ENCODE measurements at places on chromosomes 4 and X.

- H3K4me3 ChIP-seq, result no peak overlapping the region
- H3K4me1 ChIP-seq, result peaks cover 17% of the 10 kb centered on the region
- no peaks in the 10 kb centered on the region for H3K27me3 ChIP-seq
- H3K27ac ChIP-seq, result no peak overlapping the region
- no peaks in the 10 kb centered on the region for H3K36me3 ChIP-seq
- no peak for DNase-seq
Measured at GRCh38 chr4:80101792-80102116, 28.7 kb upstream of the ANTXR2 start.

DNA sequence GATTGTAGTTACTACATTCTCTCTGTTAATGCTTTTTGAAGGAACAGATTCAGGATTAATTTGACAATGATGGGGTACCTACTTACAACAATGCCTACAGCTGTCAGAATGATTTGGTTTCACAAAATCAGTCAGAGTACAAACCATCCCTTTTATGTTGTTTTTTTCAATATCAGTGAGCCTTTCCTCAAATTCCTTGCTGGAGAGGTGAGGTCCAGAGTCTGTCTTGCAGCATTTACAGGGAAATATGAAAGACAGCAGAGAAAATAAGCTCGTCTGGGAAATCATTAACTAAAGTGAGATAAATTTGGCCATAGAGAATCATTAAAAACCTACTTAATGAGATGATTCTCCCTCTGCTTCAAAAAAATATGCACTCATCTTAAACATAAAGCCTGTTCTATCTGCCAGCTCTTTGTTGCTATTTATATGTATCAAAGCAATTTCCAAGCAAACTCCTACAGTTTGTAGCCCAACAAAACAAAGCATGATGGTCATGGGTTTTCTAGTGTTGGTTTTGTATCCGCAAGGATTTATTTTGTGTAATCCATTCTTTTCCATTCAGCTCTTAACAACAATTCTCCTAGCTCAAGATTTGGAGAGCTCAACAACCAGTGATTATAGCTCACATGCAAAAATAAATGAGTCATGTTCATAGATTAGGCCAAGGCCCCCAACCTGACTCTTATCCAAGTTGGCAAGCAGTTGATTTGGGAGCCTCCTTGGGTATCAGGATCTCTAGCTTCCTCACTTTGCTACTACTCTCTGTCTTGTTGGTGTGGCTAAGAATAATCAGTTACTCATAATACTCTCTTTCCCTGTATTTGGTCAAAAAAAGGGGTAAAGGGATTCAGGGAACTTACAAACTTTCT lies 222.6 kb downstream of the ENOX2 start:
- no peak overlapping the region for H3K4me3 ChIP-seq
- no peaks in the 10 kb centered on the region for H3K36me3 ChIP-seq
- no peak for DNase-seq
- no peak overlapping the region for H3K27ac ChIP-seq
- H3K4me1 ChIP-seq, result peaks cover 16% of the 10 kb centered on the region
- no peaks in the 10 kb centered on the region for H3K27me3 ChIP-seq

DNA sequence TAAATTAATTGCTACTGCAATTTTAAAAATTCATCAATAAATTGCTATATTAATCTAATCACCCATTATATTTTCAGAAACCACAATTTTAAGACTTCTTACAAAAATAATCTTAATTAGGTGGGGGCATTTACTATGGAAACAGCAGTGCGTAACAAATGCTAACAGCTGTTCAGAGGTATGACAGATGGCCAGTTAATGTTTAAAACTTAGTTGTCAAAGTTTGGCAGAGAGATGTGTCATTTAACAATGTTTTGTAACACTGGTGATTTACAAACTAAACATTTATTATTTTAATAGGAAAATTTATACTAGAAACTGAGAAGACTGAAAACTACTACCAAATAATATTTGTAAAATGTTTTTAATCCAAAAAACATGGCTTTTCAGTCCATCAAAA lies 85.2 kb upstream of the GPR34 start:
- no peak overlapping the region for H3K4me3 ChIP-seq
- H3K27ac ChIP-seq, result no peak overlapping the region
- no peaks in the 10 kb centered on the region for H3K27me3 ChIP-seq
- no peaks in the 10 kb centered on the region for H3K36me3 ChIP-seq

- no peak overlapping the region for H3K27ac ChIP-seq
- no peaks in the 10 kb centered on the region for H3K4me1 ChIP-seq
- no peak overlapping the region for H3K4me3 ChIP-seq
- peak; percentile 7 for DNase-seq
- no peaks in the 10 kb centered on the region for H3K27me3 ChIP-seq
Measured at GRCh38 chr4:121278811-121279368, 101.9 kb downstream of the QRFPR start.

GRCh38 chr4:76987153-76987591 lies 37.6 kb downstream of the SEPTIN11 start:
- DNase-seq, result peak; percentile 80
- H3K27me3 ChIP-seq, result no peaks in the 10 kb centered on the region
- peak overlapping the region; percentile 18 for H3K4me3 ChIP-seq
- peaks cover 28% of the 10 kb centered on the region for H3K36me3 ChIP-seq

GRCh38 chr4:168886351-168886750 lies 123.7 kb downstream of the CBR4 start:
- peak overlapping the region; percentile 67 for H3K27ac ChIP-seq
- H3K36me3 ChIP-seq, result peaks cover 74% of the 10 kb centered on the region
- H3K4me3 ChIP-seq, result no peak overlapping the region
- DNase-seq, result peak; percentile 69
- peaks cover 56% of the 10 kb centered on the region for H3K4me1 ChIP-seq

GRCh38 chrX:139204571-139204897 lies 326.0 kb upstream of the F9 start:
- peak; percentile 48 for DNase-seq
- H3K4me3 ChIP-seq, result peak overlapping the region; percentile 53
- peak overlapping the region; percentile 61 for H3K27ac ChIP-seq
- H3K36me3 ChIP-seq, result no peaks in the 10 kb centered on the region
- peaks cover 38% of the 10 kb centered on the region for H3K4me1 ChIP-seq
- no peaks in the 10 kb centered on the region for H3K27me3 ChIP-seq

DNA sequence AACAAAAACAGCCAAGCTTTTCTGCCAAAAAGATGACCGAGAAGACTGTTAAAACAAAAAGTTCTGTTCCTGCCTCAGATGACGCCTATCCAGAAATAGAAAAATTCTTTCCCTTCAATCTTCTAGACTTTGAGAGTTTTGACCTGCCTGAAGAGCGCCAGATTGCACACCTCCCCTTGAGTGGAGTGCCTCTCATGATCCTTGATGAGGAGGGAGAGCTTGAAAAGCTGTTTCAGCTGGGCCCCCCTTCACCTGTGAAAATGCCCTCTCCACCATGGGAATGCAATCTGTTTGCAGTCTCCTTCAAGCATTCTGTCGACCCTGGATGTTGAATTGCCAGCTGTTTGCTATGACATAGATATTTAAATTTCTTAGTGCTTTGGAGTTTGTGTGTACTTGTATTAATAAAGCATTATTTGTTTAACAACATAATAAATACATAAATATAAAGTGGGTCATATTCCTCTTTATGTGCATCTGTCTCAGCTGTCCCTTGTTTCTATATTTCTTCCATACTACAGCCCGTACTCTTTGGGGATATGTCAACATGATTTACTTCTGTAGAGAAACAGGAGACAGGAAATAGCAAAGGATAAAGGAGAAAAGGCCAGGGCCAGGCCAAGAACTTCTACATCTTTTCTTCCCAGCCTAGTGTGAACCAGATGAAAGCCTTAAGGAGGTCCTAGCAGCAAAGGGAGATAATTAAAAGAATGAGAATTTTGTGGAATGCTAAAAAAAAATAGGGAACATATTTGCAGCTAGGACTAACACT lies 667 bp downstream of the PTTG2 start:
- no peak for DNase-seq
- no peaks in the 10 kb centered on the region for H3K36me3 ChIP-seq
- no peaks in the 10 kb centered on the region for H3K27me3 ChIP-seq
- no peak overlapping the region for H3K4me3 ChIP-seq

DNA sequence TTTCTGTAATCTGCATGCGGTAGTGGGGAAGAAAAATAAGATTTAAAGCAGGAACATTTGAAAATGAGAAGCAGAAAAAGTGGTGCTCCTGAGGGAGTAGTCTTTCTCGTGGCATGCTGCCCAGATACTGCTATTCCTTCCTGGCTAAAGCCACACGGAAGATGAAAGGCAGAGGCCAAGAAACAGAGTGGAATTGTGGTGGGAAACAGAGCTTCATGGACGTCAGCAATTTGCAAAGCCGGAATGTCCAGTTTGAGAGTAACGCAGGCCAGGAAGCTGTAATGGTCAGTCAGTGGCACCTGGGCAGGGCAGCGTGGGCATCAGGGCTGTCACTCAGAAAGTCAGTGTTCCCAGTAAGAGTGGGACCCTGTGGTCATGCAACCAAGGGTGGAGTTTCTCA lies 63.7 kb upstream of the FMR1 start:
- no peak overlapping the region for H3K4me3 ChIP-seq
- H3K27ac ChIP-seq, result no peak overlapping the region
- H3K36me3 ChIP-seq, result no peaks in the 10 kb centered on the region
- no peaks in the 10 kb centered on the region for H3K4me1 ChIP-seq

DNA sequence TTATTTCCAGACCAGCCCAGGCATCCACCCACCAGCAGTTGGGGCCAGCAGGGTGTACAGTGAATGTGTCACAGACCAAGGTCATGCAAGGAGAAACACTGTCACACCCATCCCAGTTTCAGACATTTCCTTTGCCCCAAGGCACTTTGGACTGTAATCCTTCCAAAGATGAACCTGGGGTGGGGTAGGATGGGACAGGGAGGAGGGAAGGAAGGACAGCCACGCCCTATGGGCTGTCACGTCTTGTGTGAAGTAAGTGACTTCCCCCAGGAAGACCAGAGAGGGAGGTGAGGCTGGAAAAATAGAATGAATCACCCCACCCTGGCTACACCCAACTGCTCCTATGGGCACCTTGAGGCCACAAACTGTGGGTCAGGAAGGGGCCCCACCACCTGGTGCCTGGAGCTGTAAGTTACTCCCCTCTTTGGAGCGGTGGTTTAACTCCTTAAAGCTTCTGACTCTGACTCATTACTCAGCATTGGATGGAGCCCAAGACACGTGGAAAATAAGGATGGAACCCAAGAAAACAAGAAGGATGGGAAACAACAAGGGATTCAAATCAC lies 349.9 kb upstream of the KLF3 start:
- H3K27me3 ChIP-seq, result no peaks in the 10 kb centered on the region
- DNase-seq, result no peak
- H3K27ac ChIP-seq, result no peak overlapping the region
- H3K4me3 ChIP-seq, result no peak overlapping the region

DNA sequence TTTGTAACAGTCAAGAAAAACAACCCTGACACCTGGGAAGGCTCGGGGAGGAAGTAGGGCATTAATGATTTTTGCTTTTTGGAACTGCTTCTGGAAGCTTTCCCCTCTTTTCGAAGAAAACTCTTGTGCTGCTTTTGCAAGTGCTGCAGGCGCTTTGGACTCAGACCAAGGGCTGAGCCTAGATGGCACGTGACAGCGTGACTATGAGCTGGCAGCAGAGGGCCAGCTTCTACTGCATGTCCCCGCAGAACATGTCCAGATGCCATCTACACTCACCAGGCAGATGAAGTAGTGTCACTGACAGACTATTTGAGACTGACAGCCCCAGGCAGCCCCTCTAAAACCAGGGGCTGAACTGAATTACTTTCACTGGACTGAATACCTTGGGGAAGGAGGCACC lies 6.2 kb downstream of the NR0B1 start:
- H3K4me1 ChIP-seq, result peaks cover under 1% of the 10 kb centered on the region
- DNase-seq, result no peak
- no peak overlapping the region for H3K4me3 ChIP-seq
- no peaks in the 10 kb centered on the region for H3K27me3 ChIP-seq
- H3K36me3 ChIP-seq, result no peaks in the 10 kb centered on the region

DNA sequence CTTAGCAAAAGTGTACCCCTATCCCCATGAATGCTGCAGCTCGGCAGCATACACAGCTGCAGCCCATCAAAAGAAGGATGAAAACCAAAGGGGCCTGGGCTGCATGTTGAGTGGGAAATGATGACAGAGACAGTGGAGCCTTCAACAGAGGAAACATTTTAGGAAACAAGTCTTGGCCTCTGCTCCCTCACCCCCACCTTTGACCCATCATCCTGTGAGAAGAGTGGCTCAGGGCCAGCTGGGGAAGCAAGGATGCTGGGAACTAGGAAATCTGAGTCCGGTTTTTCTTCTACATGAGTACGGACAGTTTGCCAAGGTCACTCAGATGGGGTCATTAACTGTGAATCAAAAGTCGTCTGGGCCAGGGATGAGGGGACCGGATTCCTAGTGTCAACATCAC lies 37.2 kb downstream of the IDS start:
- H3K27me3 ChIP-seq, result no peaks in the 10 kb centered on the region
- H3K27ac ChIP-seq, result no peak overlapping the region
- DNase-seq, result no peak
- no peaks in the 10 kb centered on the region for H3K36me3 ChIP-seq

GRCh38 chr4:144820728-144821085 lies 174.8 kb downstream of the HHIP start:
- no peak overlapping the region for H3K4me3 ChIP-seq
- peak; percentile 62 for DNase-seq
- no peaks in the 10 kb centered on the region for H3K36me3 ChIP-seq
- no peak overlapping the region for H3K27ac ChIP-seq

GRCh38 chr4:38049545-38050170 lies 89.5 kb downstream of the PTTG2 start:
- H3K27ac ChIP-seq, result no peak overlapping the region
- H3K27me3 ChIP-seq, result no peaks in the 10 kb centered on the region
- H3K4me3 ChIP-seq, result no peak overlapping the region
- no peaks in the 10 kb centered on the region for H3K4me1 ChIP-seq
- no peak for DNase-seq

DNA sequence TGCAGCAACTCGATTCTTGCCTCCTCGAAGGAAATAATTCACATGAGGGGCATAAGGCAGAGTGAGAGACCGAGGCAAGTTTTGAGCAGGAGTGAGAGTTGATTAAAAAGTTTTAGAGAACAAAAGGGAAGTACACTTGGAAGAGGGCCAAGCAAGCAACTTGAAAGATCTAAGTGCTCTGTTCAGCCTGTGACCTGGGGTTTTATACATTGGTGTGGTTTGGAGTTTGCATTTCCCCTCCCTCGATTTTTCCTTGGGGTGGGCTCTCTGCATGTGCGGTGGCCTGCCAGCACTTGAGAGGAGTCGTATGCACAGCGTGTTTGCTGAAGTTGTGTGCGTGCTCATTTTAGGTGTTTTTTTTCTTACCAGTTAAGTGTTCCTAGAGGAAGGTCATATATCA lies 356.4 kb downstream of the KLHL4 start:
- no peaks in the 10 kb centered on the region for H3K4me1 ChIP-seq
- H3K27me3 ChIP-seq, result no peaks in the 10 kb centered on the region
- H3K27ac ChIP-seq, result no peak overlapping the region
- H3K4me3 ChIP-seq, result no peak overlapping the region

GRCh38 chr4:5500165-5500564 lies 208.2 kb downstream of the EVC2 start:
- no peak overlapping the region for H3K4me3 ChIP-seq
- H3K36me3 ChIP-seq, result no peaks in the 10 kb centered on the region
- H3K27me3 ChIP-seq, result no peaks in the 10 kb centered on the region
- H3K27ac ChIP-seq, result no peak overlapping the region

- no peak overlapping the region for H3K27ac ChIP-seq
- no peak for DNase-seq
- H3K4me1 ChIP-seq, result no peaks in the 10 kb centered on the region
- H3K4me3 ChIP-seq, result no peak overlapping the region
Measured at GRCh38 chr4:173403051-173403450, 4.1 kb upstream of the SCRG1 start.
